ENCODE measurements at places on chromosomes 4 and X.

GRCh38 chr4:87704001-87704400, 53.9 kb downstream of the DMP1 start:
- no peak for DNase-seq

- peak; percentile 47 for DNase-seq
Measured at GRCh38 chrX:135340831-135341230, 31.6 kb downstream of the ETDC start.

GRCh38 chr4:185911556-185912064, 99.6 kb upstream of the SORBS2 start:
- DNase-seq = no peak

DNA sequence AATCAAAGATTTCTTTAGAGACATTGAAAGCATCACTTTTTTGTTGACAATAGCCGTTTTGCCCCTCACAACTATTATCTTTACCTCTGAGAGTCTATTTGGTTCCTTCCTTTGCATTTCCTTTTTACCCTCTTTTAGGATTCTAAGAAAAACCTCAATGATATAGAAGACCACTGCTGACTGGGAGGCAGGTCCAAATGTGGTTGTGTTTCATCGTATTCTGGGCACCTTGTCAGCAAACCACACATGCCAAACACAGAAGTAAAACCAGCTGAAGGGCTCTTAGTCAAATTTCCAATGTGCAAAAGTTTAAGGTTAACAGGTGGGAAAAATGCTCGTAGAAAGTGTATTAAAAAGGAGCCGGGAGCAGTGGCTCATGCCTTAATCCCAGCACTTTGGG, 5.1 kb upstream of the PRMT9 start:
- DNase-seq = no peak

- DNase-seq = no peak
Measured at GRCh38 chrX:103540145-103540544, 20.9 kb upstream of the RAB40A start.

- no peak for DNase-seq
Measured at GRCh38 chr4:28369499-28369898, 1508.9 kb downstream of the STIM2 start.

- no peak for DNase-seq
Measured at GRCh38 chrX:71269801-71270395, 13.5 kb upstream of the NONO start.

Measured in fibroblast of skin of left biceps (primary cell).